ENCODE measurements at places on chromosomes 7 and 10.
A peak's percentile ranks its signal among the peaks of the same experiment; 100 is the strongest.

- no peak for DNase-seq
These were observed 533.7 kb upstream of the POM121L12 start for GRCh38 chr7:52501696-52502095.

- no peak for DNase-seq
These were observed 81.8 kb downstream of the DIP2C start for GRCh38 chr10:607545-608185.

- DNase-seq, result no peak
These were observed 472.8 kb upstream of the STEAP1 start for GRCh38 chr7:89681448-89681847.

GRCh38 chr7:36690514-36691187 lies 33.6 kb downstream of the AOAH start:
- peak; percentile 35 for DNase-seq

- no peak for DNase-seq
These were observed 54.9 kb downstream of the MTPN start for GRCh38 chr7:135922263-135922662.

DNA sequence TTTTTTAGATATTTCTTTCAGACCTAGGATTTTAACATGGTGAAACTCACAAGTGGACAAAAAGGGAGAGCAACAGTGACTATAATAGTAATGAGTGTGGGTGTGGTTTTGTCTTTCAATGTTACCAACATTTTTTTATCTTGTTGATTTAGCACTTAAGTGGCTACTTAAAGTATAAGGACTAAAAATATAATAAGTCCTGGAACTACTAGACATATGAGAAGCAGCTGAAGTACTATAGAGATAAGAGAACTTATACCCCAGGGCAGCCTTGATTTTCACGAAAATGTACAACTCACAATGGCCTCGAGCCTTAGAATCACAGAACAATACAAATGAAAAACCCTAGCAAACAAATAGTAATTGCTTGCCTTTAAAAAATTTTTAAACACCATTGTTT lies 1151.8 kb downstream of the TYW1 start:
- no peak for DNase-seq

DNA sequence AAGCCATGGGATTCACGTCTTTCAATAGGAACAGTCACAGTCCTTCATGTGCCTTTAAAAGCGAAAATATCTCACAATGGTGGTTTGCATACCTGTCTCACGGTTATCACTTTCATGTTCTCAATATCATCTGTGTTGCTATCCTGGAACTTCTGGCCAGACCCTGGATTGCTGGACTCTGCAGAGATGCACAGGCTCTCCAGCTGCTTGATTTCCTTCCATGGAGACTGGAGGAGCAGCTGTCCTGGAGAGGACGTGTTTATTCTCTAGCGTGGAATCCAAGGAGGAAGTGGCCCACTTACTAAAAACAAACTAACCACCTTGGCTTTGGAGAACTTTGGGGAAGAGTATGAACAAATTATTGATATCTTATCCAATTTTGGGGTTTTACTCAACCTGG lies 16.5 kb downstream of the BTBD16 start:
- no peak for DNase-seq

GRCh38 chr10:10489805-10490571 lies 527.7 kb upstream of the CELF2 start:
- no peak for DNase-seq

DNA sequence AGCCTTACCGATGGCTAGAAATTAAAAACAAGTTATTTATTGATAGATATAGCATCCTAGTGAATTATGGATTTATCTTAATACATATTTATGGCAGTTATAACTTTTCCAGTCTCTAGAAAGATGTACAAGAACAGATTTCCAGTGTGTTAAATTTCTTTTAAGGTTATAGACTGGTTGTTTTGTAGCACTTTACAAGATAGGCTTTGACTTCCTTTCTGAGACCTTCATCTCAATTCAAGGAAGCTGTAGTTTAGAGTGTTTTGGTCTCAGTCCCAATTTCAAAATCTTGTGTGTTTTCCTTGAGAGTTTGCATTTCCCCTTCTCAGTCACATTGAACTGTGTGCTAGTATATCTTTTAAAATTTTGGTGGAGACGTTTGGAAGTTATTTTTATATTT lies 30.1 kb downstream of the PLEKHA1 start:
- DNase-seq, result no peak

DNA sequence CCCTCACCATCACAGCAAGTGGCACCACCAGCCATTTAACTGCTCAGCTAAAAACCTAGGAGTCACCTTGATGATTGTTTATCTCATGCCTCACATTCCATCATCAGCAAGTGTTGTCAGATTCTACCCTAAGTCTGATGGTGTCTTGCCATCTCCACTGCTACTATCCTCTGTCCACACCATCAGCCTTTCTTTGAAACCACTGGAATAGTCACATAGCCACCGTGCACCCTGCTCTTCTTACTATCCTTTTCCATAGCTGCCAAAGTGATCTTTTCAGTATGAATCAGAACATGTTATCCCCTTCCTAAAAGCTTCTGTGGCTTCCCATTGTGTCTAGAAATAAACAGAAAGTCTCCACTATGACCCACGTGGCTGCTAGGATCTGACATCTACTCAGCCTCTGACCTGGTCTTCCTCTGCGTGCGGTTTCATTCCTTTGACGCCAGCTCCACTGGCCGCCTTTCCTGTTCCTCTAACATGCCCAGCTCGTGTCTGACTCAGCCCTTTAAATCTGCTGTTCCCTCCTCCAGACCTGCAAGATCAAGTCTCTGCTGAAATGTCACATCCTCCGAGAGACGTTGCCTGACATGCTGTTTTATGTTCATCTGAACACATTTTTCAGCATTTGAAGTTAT lies 16.5 kb upstream of the CHN2 start:
- DNase-seq, result peak; percentile 73

- peak; percentile 14 for DNase-seq
These were observed 49.7 kb downstream of the CPEB3 start for GRCh38 chr10:92241158-92241500.

DNA sequence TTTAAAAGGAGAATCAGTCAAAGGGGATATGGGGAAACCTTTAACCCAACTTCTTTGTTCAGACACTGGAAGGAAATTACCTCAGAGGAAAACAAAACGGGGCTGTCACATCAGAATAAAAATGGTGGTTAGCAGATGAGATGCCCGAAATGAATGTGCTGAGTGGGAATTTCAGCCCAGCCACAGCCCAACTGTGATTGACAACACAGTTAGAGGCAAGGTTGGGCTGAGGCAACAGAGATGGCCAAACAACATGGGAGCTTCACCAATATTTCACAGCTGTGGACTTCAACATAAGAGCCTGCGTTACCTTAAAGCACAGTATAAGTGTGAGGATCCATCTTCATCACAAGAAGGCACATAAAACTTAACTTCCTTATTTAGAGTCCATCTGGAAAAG lies 133.5 kb upstream of the PTPRZ1 start:
- no peak for DNase-seq

DNA sequence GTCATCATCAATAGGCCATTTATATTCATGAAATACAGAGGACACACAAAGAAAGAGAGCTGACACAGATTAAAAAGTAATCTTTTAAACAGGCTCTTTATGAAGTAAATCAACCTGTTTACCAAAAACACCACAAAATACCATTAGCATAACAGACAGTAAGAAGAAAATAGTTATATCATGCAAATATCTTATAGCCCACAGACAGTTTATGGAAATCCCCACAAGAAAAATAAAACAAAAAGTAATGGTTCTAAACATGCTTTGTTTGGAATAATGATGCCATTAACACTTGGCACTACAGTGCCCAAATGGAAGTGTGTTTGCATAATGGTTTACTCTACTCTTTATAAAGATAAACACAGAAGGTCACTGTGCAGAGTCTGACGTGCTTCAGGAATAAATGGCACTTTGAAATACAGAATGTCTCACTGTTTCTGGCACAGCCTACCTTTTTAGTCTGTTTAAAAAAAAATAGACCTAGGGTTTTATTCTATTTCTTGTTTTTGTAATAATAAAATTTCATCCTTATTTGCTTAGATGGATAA lies 30.1 kb downstream of the SEMA3D start:
- DNase-seq, result no peak

DNA sequence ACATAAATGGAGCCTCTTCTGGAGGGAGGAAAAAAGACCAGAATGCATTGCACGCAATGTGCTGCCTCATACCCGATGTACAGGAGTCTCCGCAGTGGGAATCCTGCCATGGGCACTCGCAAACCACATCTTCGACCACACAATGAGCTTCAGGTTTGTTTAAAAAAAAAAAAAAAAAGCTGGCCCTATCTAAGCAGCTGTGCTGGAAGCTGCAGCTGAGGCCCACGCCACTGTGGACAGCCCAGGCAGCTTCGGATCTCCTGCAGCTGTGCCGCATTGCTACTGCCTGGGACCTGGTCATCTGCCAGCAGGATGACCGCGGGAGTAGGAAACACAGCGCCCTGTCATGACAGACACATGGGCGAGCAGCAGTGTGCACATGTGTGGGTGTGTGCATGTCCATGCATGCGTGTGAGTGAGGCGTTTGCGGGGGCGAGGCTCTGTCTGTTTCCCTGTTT lies 26.0 kb downstream of the EN2 start:
- no peak for DNase-seq

- no peak for DNase-seq
These were observed 125.7 kb downstream of the ABCA13 start for GRCh38 chr7:48296966-48297365.

DNA sequence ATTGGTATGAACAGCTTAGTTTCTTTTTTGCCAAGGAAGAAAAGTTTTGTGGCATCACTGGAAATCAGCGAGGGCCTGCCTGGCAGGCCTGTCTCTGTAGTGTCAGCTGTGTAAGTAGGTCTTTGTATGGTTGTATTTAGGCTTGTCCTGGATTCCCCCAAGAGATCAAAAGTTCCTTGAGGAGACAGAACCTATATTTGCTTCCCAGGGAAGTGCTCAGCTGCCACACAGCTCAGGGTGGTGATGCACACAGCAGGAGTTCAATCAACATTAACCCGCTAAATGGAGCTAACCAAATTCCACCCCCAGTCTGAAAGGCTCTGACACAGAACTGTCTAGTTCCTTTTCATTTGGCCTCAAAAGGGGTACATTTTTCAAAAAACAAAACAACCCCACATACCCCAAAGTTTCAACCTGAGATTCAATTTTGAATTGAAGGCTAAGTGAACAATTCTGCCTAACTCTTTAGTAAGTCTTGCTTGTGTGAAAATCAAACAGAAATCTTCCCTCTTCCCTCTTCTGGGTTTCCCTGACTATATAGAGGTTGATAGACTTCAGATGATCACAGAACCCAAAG lies 124.4 kb downstream of the CLEC2L start:
- no peak for DNase-seq

DNA sequence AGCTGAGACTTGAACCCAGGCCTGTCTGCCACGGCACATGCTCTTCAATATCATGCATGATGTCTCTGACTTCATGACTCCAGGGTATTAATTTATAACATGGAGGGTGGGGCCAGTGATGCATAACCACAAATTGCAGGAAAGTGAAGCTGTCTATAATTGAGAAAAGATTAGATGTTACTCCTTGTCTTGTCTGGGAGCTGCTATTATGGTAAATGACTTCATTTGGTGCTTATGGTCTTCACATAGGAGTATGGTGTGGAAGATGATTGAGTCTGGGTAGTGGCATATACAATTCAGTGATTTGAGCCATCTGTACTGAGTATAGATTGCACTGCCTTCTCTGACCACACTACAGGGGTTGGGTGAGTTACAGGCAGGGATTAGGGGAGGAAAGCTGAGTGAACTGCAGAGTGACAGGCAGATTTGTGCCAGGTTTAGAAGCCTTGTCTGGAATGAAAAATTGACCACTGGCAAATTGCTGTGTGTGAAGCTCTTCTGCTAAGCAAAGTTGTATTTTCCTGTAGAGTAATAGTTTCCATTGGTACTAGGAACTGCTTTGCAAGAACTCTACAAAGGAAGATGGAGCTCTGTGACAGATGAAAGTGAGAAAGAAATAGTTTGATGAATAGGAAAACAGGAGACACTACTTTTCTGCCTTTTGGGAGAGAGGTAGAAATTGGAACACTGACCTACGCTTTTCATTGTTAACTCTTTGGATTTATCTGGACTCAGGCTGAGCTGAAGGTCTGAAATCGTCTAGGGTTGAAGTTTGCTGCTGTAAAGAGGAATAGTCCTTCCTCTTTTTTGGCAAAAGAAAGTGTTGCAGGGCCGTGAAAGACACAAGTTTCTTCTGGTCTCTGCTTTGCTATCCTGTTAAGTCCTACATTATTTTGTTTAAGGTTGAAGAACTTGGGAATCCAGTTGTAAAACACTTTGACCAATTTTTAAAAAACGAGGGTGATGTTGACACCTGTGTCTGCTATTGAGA lies 2.7 kb downstream of the SND1 start:
- no peak for DNase-seq

- DNase-seq, result no peak
These were observed 1578.9 kb downstream of the REEP3 start for GRCh38 chr10:65100146-65100545.

- DNase-seq, result no peak
These were observed 210.3 kb downstream of the INHBA start for GRCh38 chr7:41492603-41493002.

DNA sequence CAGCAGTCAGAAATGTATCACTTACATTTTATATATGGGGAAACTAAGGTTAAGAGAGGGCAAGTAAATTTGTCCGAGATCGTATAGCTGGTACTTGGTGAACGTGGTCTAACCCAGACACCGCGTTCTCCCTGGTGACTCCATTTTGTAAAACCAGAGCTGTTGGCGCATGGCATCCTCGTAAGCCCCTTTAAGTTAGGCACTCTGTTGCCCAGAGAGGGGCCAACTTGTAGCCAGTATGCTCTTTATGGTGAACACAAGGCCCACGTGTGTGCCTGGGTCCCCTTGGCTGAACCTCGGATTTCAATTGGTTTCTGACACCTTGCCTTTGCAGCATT lies 39.7 kb upstream of the ZNF518A start:
- DNase-seq, result no peak

GRCh38 chr7:116340201-116340847 lies 130.0 kb downstream of the TES start:
- DNase-seq, result no peak

DNA sequence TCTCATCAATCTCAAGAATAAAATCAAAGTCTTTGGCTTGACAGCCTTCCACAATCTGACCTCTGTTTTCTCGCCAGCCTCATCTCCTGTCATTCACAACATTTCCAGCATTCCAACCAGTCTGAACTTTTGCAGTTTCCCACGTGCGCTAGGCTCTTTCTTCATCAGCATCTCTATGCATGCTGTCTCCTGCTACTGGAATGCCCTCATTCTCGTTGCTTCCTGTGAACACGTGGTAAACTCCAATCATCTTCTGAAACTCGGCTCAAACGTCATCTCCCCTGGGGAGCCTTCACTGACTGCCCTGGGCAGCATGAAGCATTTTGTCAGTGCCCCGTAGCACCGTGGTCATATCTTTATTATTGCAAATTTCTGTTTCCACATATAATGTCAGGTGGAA lies 12.2 kb upstream of the RSBN1L start:
- no peak for DNase-seq

GRCh38 chr7:144821067-144821466 lies 14.8 kb downstream of the TPK1 start:
- DNase-seq, result no peak

All from hematopoietic multipotent progenitor cell (in vitro differentiated cells).